Pancreas (tissue), 10 donors: ENCODE measurements at places on chromosomes 5 and 9. TPM values are rescaled to one million over a fixed set of nuclear protein-coding genes. Genes with fewer than 3 reads are reported as not detected.

The CDH10 gene
- total RNA-seq, result 0.61 TPM

DNA sequence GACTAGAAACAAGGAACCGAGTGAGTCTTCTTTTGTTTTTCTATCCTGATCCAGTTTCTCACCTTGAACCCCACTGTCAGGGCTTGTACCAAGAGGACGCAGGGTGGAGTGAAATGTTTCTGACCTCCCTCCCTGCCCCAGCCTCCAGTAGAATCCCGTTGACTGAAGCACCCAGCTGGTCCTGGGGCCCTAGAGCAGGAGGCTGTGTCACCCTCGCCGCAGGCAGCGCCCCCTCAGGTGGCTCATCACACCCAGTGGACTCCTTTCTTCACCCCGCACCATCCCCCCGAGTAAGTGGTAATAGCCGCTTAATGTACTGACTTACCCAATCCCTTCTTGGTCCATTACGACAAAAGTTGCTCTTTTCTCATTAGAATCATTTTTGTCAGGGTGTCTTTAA lies 53.8 kb downstream of the MVB12B start:
- DNase-seq, result no peak
- no peaks in the 10 kb centered on the region for H3K4me1 ChIP-seq
- H3K27me3 ChIP-seq, result no peaks in the 10 kb centered on the region
- no peak overlapping the region for H3K4me3 ChIP-seq
- no peak overlapping the region for H3K27ac ChIP-seq

GRCh38 chr5:140634103-140634502 lies 1.1 kb upstream of the CD14 start:
- no peaks in the 10 kb centered on the region for H3K27me3 ChIP-seq
- no peak for DNase-seq
- no peak overlapping the region for H3K4me3 ChIP-seq
- H3K27ac ChIP-seq, result no peak overlapping the region

The ENG gene
- 11.1 TPM for total RNA-seq

- H3K27ac ChIP-seq, result no peak overlapping the region
- peak; percentile 32 for DNase-seq
- no peak overlapping the region for H3K4me3 ChIP-seq
- H3K36me3 ChIP-seq, result no peaks in the 10 kb centered on the region
- no peaks in the 10 kb centered on the region for H3K27me3 ChIP-seq
Observed at GRCh38 chr9:109903515-109904138, 123.6 kb downstream of the PALM2AKAP2 start.

DNA sequence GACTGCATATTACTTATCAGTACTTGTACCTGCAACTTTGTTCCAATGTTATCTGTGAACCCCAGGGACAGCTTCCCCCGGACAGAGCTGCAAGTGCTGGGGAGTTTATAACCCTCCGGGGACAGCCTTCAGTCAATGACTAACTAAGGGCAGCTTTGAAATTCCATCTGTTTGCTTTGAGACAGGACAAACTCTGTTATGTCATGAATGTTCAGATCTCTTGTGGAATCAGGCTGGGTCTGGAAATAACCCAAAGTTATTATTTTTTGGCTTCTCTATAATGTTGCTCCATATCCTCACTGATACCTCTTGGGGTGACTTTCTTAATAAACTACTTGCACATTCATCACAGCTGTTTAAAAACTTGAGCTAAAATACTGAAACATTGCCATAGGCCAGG lies 617.5 kb upstream of the TLE4 start:
- no peaks in the 10 kb centered on the region for H3K4me1 ChIP-seq
- no peak overlapping the region for H3K4me3 ChIP-seq
- no peaks in the 10 kb centered on the region for H3K36me3 ChIP-seq
- no peak for DNase-seq

The SPRY4 gene
- total RNA-seq, result 2.6 TPM

DNA sequence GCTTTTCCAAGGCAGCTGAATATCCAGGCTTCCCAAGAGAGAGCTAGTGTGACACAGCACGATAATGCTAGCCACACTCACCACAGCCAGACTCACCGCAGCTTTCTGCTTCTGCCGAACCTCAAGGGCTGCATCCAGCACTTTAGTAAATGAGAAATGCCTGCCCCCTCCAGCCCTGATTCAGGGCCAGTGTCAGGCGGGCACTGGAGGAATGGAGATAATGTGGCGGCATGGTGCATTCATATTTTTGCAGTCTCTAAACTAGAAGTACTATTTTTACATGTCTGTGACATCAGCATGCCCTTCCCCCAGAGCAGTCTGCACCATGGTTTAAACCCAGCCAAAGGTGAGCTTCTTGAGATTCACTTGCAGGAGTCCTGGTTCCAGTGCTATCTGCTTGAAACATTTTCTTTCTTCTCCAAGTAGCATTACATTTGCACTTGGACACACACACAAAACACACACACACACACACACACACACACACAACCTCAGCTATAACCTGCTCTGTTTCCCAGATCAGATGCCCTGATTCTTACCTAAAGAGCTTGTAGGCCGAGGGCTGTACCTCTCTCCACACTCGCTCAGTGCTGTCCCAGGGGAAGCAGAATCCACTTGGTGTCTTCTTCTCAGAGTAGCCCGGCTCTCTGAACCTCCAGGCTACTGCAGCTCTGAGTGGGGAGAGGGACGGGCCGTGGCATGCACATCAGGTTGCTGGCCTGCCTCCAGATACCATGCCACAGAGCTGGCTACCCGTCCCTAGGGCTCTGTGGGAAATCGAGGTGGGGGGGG lies at the start of gene FGF1:
Gene FGF1 (minus strand): TSS at position 673 of the 792 bp plus-strand sequence. CDS start 71,963 bp downstream, outside the sequence.
- H3K36me3 ChIP-seq, result no peaks in the 10 kb centered on the region
- H3K27ac ChIP-seq, result no peak within 1 kb of the TSS
- H3K4me1 ChIP-seq, result no peaks in the 10 kb centered on the region

The CCDC192 gene
- not detected for total RNA-seq

- no peak for DNase-seq
- no peak overlapping the region for H3K4me3 ChIP-seq
- H3K36me3 ChIP-seq, result no peaks in the 10 kb centered on the region
- no peaks in the 10 kb centered on the region for H3K4me1 ChIP-seq
Observed at GRCh38 chr9:20031836-20032235, 243.0 kb upstream of the SLC24A2 start.

GRCh38 chr5:135578305-135578684 lies 496 bp downstream of the CXCL14 start:
- H3K4me1 ChIP-seq, result no peaks in the 10 kb centered on the region
- no peaks in the 10 kb centered on the region for H3K36me3 ChIP-seq
- no peak overlapping the region for H3K27ac ChIP-seq

GRCh38 chr9:137317718-137318511 lies 15.8 kb upstream of the NRARP start:
- no peaks in the 10 kb centered on the region for H3K36me3 ChIP-seq
- peaks cover 20% of the 10 kb centered on the region for H3K4me1 ChIP-seq
- no peak overlapping the region for H3K4me3 ChIP-seq
- no peak overlapping the region for H3K27ac ChIP-seq
- DNase-seq, result peak; percentile 34

GRCh38 chr5:116068028-116068632 lies 16.7 kb upstream of the COMMD10 start:
- no peaks in the 10 kb centered on the region for H3K36me3 ChIP-seq
- no peak overlapping the region for H3K27ac ChIP-seq
- DNase-seq, result no peak
- H3K4me3 ChIP-seq, result no peak overlapping the region

- no peak overlapping the region for H3K4me3 ChIP-seq
- no peak for DNase-seq
- H3K36me3 ChIP-seq, result no peaks in the 10 kb centered on the region
- no peaks in the 10 kb centered on the region for H3K4me1 ChIP-seq
Observed at GRCh38 chr5:72183101-72183520, 75.8 kb downstream of the MAP1B start.

GRCh38 chr9:32603914-32604852 lies 31.2 kb upstream of the NDUFB6 start:
- no peaks in the 10 kb centered on the region for H3K27me3 ChIP-seq
- H3K4me1 ChIP-seq, result no peaks in the 10 kb centered on the region
- H3K36me3 ChIP-seq, result no peaks in the 10 kb centered on the region
- H3K27ac ChIP-seq, result no peak overlapping the region
- no peak overlapping the region for H3K4me3 ChIP-seq

DNA sequence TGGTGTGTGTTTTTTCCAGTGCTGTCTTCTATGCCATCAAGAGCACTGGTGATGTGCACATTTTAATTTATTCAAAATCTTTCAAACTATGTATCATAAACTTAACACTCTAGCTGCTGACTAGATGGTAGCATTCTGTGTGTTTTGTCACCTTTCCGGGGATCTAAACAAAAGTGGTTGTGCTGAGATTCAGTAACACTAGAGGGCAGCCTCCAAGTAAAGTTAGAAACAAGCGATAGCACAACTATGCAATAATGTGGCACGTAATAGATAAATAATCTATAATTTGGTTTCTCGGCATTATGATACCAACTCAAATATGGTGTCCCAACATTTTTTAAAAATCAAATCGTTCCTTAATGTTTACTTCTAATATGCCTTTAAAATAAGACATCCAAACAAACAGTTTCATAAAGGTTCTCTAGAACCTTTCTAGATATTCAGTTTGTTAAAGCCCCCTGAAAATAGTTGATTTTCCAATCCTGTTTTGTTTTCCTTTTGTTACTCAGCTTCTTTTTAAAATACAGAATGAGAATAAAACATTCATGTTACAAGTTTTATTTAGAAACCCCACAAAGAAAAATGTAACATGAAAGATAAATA lies 16.9 kb downstream of the SEMA6A start:
- no peaks in the 10 kb centered on the region for H3K36me3 ChIP-seq
- no peaks in the 10 kb centered on the region for H3K4me1 ChIP-seq
- H3K27ac ChIP-seq, result no peak overlapping the region

- no peaks in the 10 kb centered on the region for H3K36me3 ChIP-seq
- H3K27me3 ChIP-seq, result no peaks in the 10 kb centered on the region
- no peak for DNase-seq
- peaks cover 16% of the 10 kb centered on the region for H3K4me1 ChIP-seq
- H3K27ac ChIP-seq, result peak overlapping the region; percentile 32
Observed at GRCh38 chr5:61319388-61320146, 12.5 kb upstream of the ZSWIM6 start.

GRCh38 chr9:86843206-86843605 lies 104.1 kb downstream of the GAS1 start:
- no peaks in the 10 kb centered on the region for H3K27me3 ChIP-seq
- DNase-seq, result no peak
- H3K27ac ChIP-seq, result no peak overlapping the region
- no peaks in the 10 kb centered on the region for H3K36me3 ChIP-seq
- H3K4me3 ChIP-seq, result no peak overlapping the region
- H3K4me1 ChIP-seq, result no peaks in the 10 kb centered on the region

The HACD4 gene
- total RNA-seq, result 0.09 TPM

- no peak overlapping the region for H3K27ac ChIP-seq
- H3K27me3 ChIP-seq, result no peaks in the 10 kb centered on the region
- H3K4me3 ChIP-seq, result no peak overlapping the region
- no peak for DNase-seq
- H3K4me1 ChIP-seq, result peaks cover 12% of the 10 kb centered on the region
- no peaks in the 10 kb centered on the region for H3K36me3 ChIP-seq
Observed at GRCh38 chr5:119402081-119402480, 46.3 kb downstream of the TNFAIP8 start.

DNA sequence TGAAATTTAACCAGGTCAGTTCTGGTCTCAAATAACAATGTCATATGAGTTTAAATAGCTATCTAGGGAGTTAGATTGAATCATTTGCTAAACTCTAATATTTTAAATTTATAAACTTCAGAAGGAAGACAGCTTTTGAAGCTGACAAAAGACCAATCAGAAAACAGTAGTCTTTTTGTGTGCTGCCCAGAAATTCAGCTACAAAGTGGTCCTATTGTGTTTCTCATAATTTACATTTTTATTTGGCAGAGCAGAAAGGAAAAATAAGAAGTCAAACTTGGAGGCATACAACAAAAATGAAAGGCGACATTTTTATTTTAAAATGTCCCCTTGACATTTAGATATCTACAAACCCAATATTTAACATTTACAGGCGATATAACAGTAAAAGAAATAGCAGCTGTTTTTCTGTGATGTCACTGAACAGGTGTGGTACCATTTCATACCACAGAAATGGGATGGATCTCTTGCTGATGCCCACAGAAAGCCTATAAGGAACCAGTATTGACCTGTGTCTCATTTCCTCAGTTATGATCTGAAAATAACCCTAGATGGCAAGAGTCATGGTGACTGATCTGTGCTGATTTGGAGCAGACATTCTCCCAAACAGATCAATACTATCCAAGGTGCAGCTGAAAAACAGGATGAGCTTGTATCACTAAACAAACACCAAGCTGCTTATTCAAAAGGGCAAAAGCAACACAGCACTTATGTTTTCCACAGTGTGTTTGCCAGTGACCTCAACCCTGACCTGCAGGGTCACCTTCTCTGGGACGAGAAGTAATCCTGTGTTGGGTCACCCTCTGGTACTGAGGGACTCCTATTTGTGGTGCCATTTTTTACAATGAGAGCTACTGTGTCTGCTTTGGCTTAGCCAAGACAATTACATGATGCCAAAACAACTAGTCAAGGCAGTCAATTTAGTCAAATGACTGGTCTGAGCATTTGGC lies 3.6 kb upstream of the FST start:
- no peak overlapping the region for H3K27ac ChIP-seq
- H3K4me1 ChIP-seq, result no peaks in the 10 kb centered on the region
- DNase-seq, result no peak
- H3K27me3 ChIP-seq, result no peaks in the 10 kb centered on the region

DNA sequence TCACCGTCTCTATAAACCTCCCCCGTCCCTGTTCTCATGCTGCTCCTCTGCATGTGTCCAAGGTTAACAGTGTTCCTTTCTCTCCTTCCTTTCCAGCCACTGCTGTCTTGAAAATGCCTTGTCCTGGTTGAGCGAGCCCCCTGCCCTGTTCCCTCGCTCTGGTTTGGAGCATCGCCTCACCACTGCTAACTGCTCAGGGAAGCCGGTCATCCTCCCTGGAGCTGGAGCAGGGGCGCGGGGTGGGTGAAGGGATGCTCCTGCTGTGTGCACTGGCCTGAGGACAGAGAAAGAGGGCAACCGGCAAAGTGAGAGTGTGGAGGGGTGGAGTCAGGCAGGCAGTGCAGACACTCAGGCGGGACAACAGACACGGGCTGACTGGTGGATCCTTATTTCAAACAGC lies 19.4 kb downstream of the UBE2QL1 start:
- H3K27ac ChIP-seq, result no peak overlapping the region
- no peaks in the 10 kb centered on the region for H3K27me3 ChIP-seq
- no peak overlapping the region for H3K4me3 ChIP-seq
- no peak for DNase-seq
- no peaks in the 10 kb centered on the region for H3K4me1 ChIP-seq

GRCh38 chr9:133117271-133118178 lies 3.5 kb downstream of the RALGDS start:
- no peaks in the 10 kb centered on the region for H3K36me3 ChIP-seq
- H3K4me1 ChIP-seq, result peaks cover 26% of the 10 kb centered on the region
- peak; percentile 90 for DNase-seq
- H3K27ac ChIP-seq, result peak overlapping the region; percentile 16
- no peak overlapping the region for H3K4me3 ChIP-seq

GRCh38 chr9:34994260-34994899 lies 4.8 kb downstream of the DNAJB5 start:
- H3K27me3 ChIP-seq, result no peaks in the 10 kb centered on the region
- H3K4me3 ChIP-seq, result no peak overlapping the region
- H3K36me3 ChIP-seq, result no peaks in the 10 kb centered on the region

GRCh38 chr5:25334350-25334749 lies 689.6 kb upstream of the CDH10 start:
- no peak overlapping the region for H3K4me3 ChIP-seq
- H3K27ac ChIP-seq, result no peak overlapping the region
- H3K36me3 ChIP-seq, result no peaks in the 10 kb centered on the region
- DNase-seq, result no peak
- H3K4me1 ChIP-seq, result no peaks in the 10 kb centered on the region
- H3K27me3 ChIP-seq, result no peaks in the 10 kb centered on the region

- DNase-seq, result no peak
- H3K27me3 ChIP-seq, result no peaks in the 10 kb centered on the region
- no peak overlapping the region for H3K27ac ChIP-seq
- no peak overlapping the region for H3K4me3 ChIP-seq
Observed at GRCh38 chr5:74019923-74020322, 393.9 kb downstream of the ARHGEF28 start.

GRCh38 chr5:84816160-84816559 lies 431.5 kb upstream of the EDIL3 start:
- H3K27ac ChIP-seq, result no peak overlapping the region
- H3K4me1 ChIP-seq, result no peaks in the 10 kb centered on the region
- DNase-seq, result no peak
- H3K4me3 ChIP-seq, result no peak overlapping the region
